ENCODE measurements at places on chromosomes 5 and 9. TPM values are rescaled to one million over a fixed set of nuclear protein-coding genes. Genes with fewer than 3 reads are reported as not detected.

GRCh38 chr5:10144040-10144439, 105.6 kb downstream of the ATPSCKMT start:
- H3K36me3 ChIP-seq: no peaks in the 10 kb centered on the region
- no peak overlapping the region for H3K4me3 ChIP-seq
- DNase-seq: no peak
- no peak overlapping the region for H3K27ac ChIP-seq

The HAVCR1 gene
- not detected for total RNA-seq

The C9orf153 gene
- 0.66 TPM for total RNA-seq

GRCh38 chr5:172048539-172049101, 42.2 kb upstream of the FBXW11 start:
- no peak overlapping the region for H3K4me3 ChIP-seq
- peaks cover 19% of the 10 kb centered on the region for H3K4me1 ChIP-seq
- no peak overlapping the region for H3K27ac ChIP-seq

GRCh38 chr9:133090752-133091385, 29.1 kb downstream of the CEL start:
- DNase-seq: no peak
- no peaks in the 10 kb centered on the region for H3K4me1 ChIP-seq
- no peak overlapping the region for H3K27ac ChIP-seq
- H3K4me3 ChIP-seq: no peak overlapping the region
- H3K27me3 ChIP-seq: no peaks in the 10 kb centered on the region

GRCh38 chr5:122649080-122649479, 125.8 kb upstream of the SNX2 start:
- no peaks in the 10 kb centered on the region for H3K4me1 ChIP-seq
- no peaks in the 10 kb centered on the region for H3K36me3 ChIP-seq
- H3K4me3 ChIP-seq: no peak overlapping the region
- no peak for DNase-seq
- H3K27me3 ChIP-seq: no peaks in the 10 kb centered on the region
- no peak overlapping the region for H3K27ac ChIP-seq

The FAM170A gene
- not detected for total RNA-seq

DNA sequence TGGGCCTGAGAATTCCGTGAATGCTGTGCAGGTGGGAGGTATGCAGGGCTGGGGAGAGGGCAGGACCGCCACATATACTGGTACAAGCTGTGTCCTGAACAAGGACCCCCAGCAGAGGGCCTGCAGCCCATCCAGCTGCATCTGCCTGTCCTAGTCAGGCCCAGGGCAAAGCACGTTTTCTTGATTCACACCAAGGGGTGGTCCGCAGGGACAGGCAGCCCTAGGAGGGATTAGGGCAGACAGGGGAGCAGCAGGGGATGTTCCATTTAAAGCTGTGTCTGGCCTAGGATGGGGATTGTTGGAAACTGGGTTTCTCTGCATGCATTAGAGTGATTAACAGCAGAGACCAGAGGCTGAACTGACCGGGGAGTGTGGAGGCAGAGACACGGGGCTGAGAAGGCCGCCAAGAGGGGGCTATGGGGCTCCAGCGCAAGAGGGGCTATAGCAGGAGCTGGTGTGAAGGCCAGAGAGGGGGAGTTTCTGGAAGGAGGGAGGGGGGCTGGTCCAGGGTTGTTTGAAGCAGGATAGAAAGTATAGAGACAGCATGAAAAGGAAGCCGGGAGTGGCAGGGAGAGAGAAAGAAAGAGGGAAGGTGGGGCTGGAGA, 2.7 kb downstream of the GRM6 start:
- H3K4me3 ChIP-seq: no peak overlapping the region
- H3K36me3 ChIP-seq: no peaks in the 10 kb centered on the region

The RMI1 gene
- total RNA-seq: 11.4 TPM

GRCh38 chr5:9497347-9497746, 48.5 kb downstream of the SEMA5A start:
- DNase-seq: no peak
- no peaks in the 10 kb centered on the region for H3K36me3 ChIP-seq
- no peak overlapping the region for H3K27ac ChIP-seq
- no peak overlapping the region for H3K4me3 ChIP-seq
- no peaks in the 10 kb centered on the region for H3K4me1 ChIP-seq

The ELAVL2 gene
- total RNA-seq: 0.20 TPM

DNA sequence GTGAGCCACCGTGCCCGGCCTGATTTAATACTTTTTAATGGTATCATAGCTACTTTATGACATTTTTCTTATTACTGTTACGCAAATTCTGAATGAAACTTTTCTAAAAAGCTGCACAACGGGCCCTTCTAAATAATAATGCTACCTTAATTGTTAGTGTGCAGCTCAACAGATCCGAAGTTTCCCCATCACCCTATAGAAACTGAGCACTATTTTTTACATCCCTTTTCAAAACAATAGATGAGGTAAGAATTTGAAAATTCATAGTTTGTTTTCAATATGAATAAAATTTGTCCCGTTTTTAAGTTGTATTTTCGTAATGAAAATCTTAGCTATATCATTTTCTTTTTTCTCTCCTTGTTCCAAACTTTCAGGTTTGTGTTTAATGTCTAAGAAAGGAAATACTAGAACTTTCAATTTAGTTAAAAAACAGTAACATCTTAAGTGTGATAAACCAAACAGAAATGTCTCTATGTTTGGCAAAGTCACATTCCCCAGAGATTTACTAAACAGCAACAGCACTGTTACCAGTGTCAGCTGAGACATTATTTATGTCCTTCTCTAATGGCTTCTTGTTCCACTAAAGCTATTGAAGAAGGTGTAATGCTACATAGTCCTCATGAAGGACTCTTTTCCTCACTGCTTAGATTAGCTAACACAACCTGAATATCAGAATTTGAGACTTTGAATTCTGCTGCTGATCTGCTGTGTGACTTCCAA, 22.9 kb downstream of the KIF2A start:
- no peak overlapping the region for H3K27ac ChIP-seq
- H3K4me3 ChIP-seq: no peak overlapping the region
- no peaks in the 10 kb centered on the region for H3K36me3 ChIP-seq
- no peaks in the 10 kb centered on the region for H3K27me3 ChIP-seq
- H3K4me1 ChIP-seq: peaks cover 5% of the 10 kb centered on the region

DNA sequence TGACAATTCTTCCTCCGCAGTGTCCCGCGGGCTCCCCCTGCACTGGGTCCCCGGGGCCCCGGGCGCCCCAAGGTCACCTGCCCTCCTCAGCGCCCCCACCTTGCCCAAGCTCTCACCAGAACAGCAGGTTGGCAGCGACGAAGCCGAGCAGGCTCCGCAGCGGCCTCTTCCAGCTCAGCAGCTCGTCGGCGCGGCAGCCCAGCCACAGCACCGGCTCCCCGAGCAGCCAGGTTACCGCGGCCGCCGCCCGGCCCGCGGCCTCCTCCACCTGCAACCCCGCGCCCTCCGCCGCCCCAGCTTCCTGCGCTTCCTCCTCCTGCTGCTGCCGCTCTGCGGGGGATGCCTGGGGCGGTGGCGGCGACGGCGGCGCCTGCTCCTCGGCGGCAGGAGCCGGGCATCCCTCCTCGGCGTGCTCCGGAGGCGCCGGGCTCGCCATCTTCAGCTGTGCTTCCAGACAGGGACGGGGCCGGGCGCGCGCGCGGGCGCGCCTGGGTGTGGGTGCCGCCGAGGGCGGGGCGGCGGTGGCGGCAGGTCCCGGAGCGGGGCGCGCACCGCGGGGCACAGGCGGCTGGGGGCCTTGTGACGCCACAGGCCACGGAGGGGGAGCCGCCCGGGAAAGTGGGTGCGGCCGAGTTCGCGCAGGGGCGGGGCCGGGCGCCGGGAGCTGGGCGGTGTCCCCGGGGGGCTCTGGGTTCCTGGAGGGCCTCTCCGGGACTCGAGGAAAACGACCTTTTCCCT, at the start of gene RETREG1:
Gene RETREG1, minus strand, starts transcription at position 462 of the 738 bp plus-strand sequence. Its CDS starts 26 bp downstream, at position 436.
- peaks cover 25% of the 10 kb centered on the region for H3K27me3 ChIP-seq
- H3K4me3 ChIP-seq: no peak within 1 kb of the TSS
- H3K36me3 ChIP-seq: no peaks in the 10 kb centered on the region
- no peak within 1 kb of the TSS for H3K27ac ChIP-seq

GRCh38 chr9:13431222-13431536, 151.7 kb upstream of the MPDZ start:
- no peak overlapping the region for H3K4me3 ChIP-seq
- no peak for DNase-seq
- H3K27me3 ChIP-seq: no peaks in the 10 kb centered on the region
- H3K27ac ChIP-seq: no peak overlapping the region
- H3K4me1 ChIP-seq: peaks cover 10% of the 10 kb centered on the region

- H3K27me3 ChIP-seq: peaks cover 9% of the 10 kb centered on the region
- DNase-seq: peak; percentile 62
- no peak overlapping the region for H3K27ac ChIP-seq
- H3K36me3 ChIP-seq: no peaks in the 10 kb centered on the region
- H3K4me3 ChIP-seq: no peak overlapping the region
Measured at GRCh38 chr5:159133041-159133741, 33.5 kb upstream of the EBF1 start.

The MEGF10 gene
- 0.21 TPM for total RNA-seq

- H3K36me3 ChIP-seq: no peaks in the 10 kb centered on the region
- no peak overlapping the region for H3K4me3 ChIP-seq
- no peak overlapping the region for H3K27ac ChIP-seq
- no peak for DNase-seq
- H3K4me1 ChIP-seq: no peaks in the 10 kb centered on the region
Measured at GRCh38 chr5:14915291-14915952, 43.8 kb upstream of the ANKH start.

GRCh38 chr5:33316773-33317172, 124.0 kb upstream of the TARS1 start:
- peaks cover 34% of the 10 kb centered on the region for H3K4me1 ChIP-seq
- no peak overlapping the region for H3K27ac ChIP-seq
- no peaks in the 10 kb centered on the region for H3K36me3 ChIP-seq

The PCDHGA4 gene
- 3.0 TPM for total RNA-seq

- peaks cover 23% of the 10 kb centered on the region for H3K4me1 ChIP-seq
- H3K36me3 ChIP-seq: no peaks in the 10 kb centered on the region
- DNase-seq: no peak
- H3K27me3 ChIP-seq: no peaks in the 10 kb centered on the region
- H3K27ac ChIP-seq: no peak overlapping the region
Measured at GRCh38 chr9:71147368-71147767, 25.9 kb upstream of the TRPM3 start.

The NUTM2F gene
- not detected for total RNA-seq

The EDIL3 gene
- 28.8 TPM for total RNA-seq

- no peaks in the 10 kb centered on the region for H3K27me3 ChIP-seq
- H3K4me3 ChIP-seq: no peak overlapping the region
- H3K27ac ChIP-seq: no peak overlapping the region
- no peaks in the 10 kb centered on the region for H3K4me1 ChIP-seq
- DNase-seq: no peak
Measured at GRCh38 chr5:97888439-97888838, 705.4 kb upstream of the RIOK2 start.

- no peaks in the 10 kb centered on the region for H3K27me3 ChIP-seq
- no peaks in the 10 kb centered on the region for H3K36me3 ChIP-seq
- no peak overlapping the region for H3K4me3 ChIP-seq
- H3K27ac ChIP-seq: no peak overlapping the region
- no peaks in the 10 kb centered on the region for H3K4me1 ChIP-seq
- no peak for DNase-seq
Measured at GRCh38 chr9:117430813-117431212, 16.0 kb upstream of the ASTN2 start.

GRCh38 chr5:143435210-143435657, 31.7 kb upstream of the NR3C1 start:
- DNase-seq: peak; percentile 18
- no peaks in the 10 kb centered on the region for H3K27me3 ChIP-seq
- no peaks in the 10 kb centered on the region for H3K4me1 ChIP-seq
- no peak overlapping the region for H3K4me3 ChIP-seq
- no peak overlapping the region for H3K27ac ChIP-seq

The MYMK gene
- not detected for total RNA-seq

The LHX3 gene
- total RNA-seq: not detected

The DNM1 gene
- 2.9 TPM for total RNA-seq

- DNase-seq: no peak
- no peaks in the 10 kb centered on the region for H3K27me3 ChIP-seq
- H3K4me1 ChIP-seq: peaks cover 7% of the 10 kb centered on the region
- H3K4me3 ChIP-seq: peak within 1 kb of the TSS; percentile 78
- no peak within 1 kb of the TSS for H3K27ac ChIP-seq
- H3K36me3 ChIP-seq: peaks cover 5% of the 10 kb centered on the region
Measured at GRCh38 chr9:135479469-135480052, at the start of gene PPP1R26. TSS of gene PPP1R26 (plus strand) at chr9:135479782. CDS start at chr9:135484511, 4,729 bp downstream.

The NR5A1 gene
- not detected for total RNA-seq

The CDC20B gene
- total RNA-seq: 0.14 TPM

GRCh38 chr9:91143642-91144041, 218.1 kb downstream of the AUH start:
- H3K4me3 ChIP-seq: no peak overlapping the region
- DNase-seq: no peak
- peaks cover 2% of the 10 kb centered on the region for H3K27me3 ChIP-seq

The HAND1 gene
- not detected for total RNA-seq

The FGD3 gene
- not detected for total RNA-seq

GRCh38 chr5:137129886-137130680, 369.0 kb downstream of the SPOCK1 start:
- no peaks in the 10 kb centered on the region for H3K27me3 ChIP-seq
- no peak overlapping the region for H3K4me3 ChIP-seq
- no peak for DNase-seq
- H3K36me3 ChIP-seq: no peaks in the 10 kb centered on the region

GRCh38 chr5:7385681-7386080, 10.3 kb upstream of the ADCY2 start:
- no peak for DNase-seq
- no peaks in the 10 kb centered on the region for H3K36me3 ChIP-seq
- no peaks in the 10 kb centered on the region for H3K27me3 ChIP-seq
- H3K4me3 ChIP-seq: no peak overlapping the region
- no peaks in the 10 kb centered on the region for H3K4me1 ChIP-seq
- no peak overlapping the region for H3K27ac ChIP-seq

The ANXA2R gene
- total RNA-seq: 6.6 TPM

The SEC16A gene
- 80.6 TPM for total RNA-seq

DNA sequence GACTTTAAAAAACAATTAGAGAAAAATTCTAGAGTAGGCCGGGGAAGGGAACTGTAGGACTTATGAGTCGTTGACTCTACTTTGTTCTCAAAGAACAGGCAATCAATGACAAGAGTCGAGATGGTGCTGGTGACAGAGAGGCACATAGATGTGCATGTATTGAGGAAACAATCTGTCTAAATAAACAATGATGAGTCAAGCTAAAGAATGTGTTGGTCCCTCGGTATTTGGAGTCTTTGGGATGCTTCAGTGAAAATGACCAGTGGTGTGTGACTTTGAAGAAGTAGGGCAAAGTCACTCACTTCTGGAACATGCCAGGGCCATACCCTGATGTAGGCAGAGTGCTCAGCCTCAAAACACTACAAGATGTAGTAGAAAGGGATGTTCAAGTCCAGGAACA, 288.1 kb upstream of the PANK3 start:
- no peaks in the 10 kb centered on the region for H3K27me3 ChIP-seq
- DNase-seq: no peak
- H3K4me3 ChIP-seq: no peak overlapping the region
- H3K27ac ChIP-seq: no peak overlapping the region
- no peaks in the 10 kb centered on the region for H3K4me1 ChIP-seq
- H3K36me3 ChIP-seq: no peaks in the 10 kb centered on the region

The TMEM215 gene
- total RNA-seq: not detected

The SHC3 gene
- total RNA-seq: 2.0 TPM

GRCh38 chr5:86570427-86571083, 47.2 kb upstream of the COX7C start:
- H3K36me3 ChIP-seq: no peaks in the 10 kb centered on the region
- no peak overlapping the region for H3K4me3 ChIP-seq
- no peak for DNase-seq
- no peaks in the 10 kb centered on the region for H3K27me3 ChIP-seq
- H3K27ac ChIP-seq: no peak overlapping the region
- no peaks in the 10 kb centered on the region for H3K4me1 ChIP-seq

The SAXO1 gene
- not detected for total RNA-seq

The WDR31 gene
- total RNA-seq: 0.62 TPM

All from endothelial cell of umbilical vein (primary cell).